ENCODE measurements at places on chromosomes 16 and 17. TPM values are rescaled to one million over a fixed set of nuclear protein-coding genes. Genes with fewer than 3 reads are reported as not detected.

Gene GNGT2
- 1.3 TPM for total RNA-seq

Gene TPSD1
- total RNA-seq, result not detected

- peak; percentile 33 for DNase-seq
- H3K27me3 ChIP-seq, result no peaks in the 10 kb centered on the region
- H3K4me1 ChIP-seq, result peaks cover 12% of the 10 kb centered on the region
- no peak overlapping the region for H3K27ac ChIP-seq
- no peak overlapping the region for H3K4me3 ChIP-seq
- no peaks in the 10 kb centered on the region for H3K36me3 ChIP-seq
These were observed 29.1 kb downstream of the AKAP1 start for GRCh38 chr17:57114085-57114673.

DNA sequence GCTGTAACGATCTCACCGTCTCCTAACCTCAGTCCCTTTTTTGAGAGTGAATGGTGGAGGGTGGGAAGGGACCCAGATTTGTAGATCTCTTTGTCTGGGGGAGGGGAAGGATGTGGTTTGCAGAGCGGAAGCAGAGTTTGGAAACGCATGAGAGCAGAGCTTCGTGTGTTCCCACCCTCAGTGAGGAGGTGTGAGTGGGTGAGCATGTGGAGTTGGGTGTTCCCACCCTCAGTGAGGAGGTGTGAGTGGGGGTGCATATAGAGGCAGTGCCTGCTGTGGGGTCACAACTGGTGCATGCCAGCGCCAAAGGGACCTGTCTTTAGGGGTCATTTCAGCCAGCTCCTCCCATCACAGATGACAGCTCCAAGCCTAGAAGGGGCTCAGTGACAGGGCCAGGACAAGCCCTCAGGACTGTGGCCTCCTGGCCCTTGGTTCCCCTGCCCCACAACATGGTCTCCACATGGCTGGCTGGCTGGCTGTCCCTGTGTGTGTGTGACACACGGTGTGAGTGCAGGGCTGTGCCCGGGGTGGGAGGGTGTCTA is 1.8 kb upstream of the CISD3 start:
- H3K4me3 ChIP-seq, result no peak overlapping the region
- no peak for DNase-seq
- peaks cover 5% of the 10 kb centered on the region for H3K4me1 ChIP-seq
- H3K36me3 ChIP-seq, result no peaks in the 10 kb centered on the region
- no peaks in the 10 kb centered on the region for H3K27me3 ChIP-seq
- H3K27ac ChIP-seq, result no peak overlapping the region

Gene C17orf67
- 4.2 TPM for total RNA-seq

- no peak overlapping the region for H3K27ac ChIP-seq
- no peaks in the 10 kb centered on the region for H3K36me3 ChIP-seq
- H3K4me3 ChIP-seq, result no peak overlapping the region
- H3K27me3 ChIP-seq, result no peaks in the 10 kb centered on the region
- no peak for DNase-seq
These were observed 478.5 kb upstream of the SALL1 start for GRCh38 chr16:51629576-51629975.

- no peaks in the 10 kb centered on the region for H3K4me1 ChIP-seq
- no peaks in the 10 kb centered on the region for H3K27me3 ChIP-seq
- no peaks in the 10 kb centered on the region for H3K36me3 ChIP-seq
- no peak for DNase-seq
These were observed 749.0 kb upstream of the SOX9 start for GRCh38 chr17:71371809-71372208.

DNA sequence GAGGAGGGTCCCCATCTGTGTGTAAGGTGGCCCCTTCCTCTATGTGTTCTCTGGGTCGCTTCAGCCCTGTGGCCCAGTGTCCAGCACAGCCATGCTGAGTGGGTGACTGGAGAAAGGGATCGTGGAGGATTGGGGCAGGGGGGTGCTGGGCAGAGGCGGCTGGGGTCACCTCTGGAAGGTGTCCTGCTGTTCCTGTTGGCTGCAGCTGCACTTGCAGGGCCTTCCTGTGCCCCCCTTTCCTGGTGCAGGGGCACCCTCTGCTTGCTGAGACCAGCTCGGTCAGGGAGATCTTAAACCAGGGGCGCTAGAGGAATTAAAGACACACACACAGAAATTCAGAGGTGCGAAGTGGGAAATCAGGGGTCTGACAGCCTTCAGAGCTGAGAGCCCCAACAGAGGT is 11.1 kb downstream of the IL32 start:
- no peak for DNase-seq
- no peaks in the 10 kb centered on the region for H3K36me3 ChIP-seq
- H3K4me1 ChIP-seq, result peaks cover 6% of the 10 kb centered on the region
- H3K4me3 ChIP-seq, result no peak overlapping the region

- H3K4me1 ChIP-seq, result peaks cover 6% of the 10 kb centered on the region
- H3K27ac ChIP-seq, result no peak overlapping the region
- no peaks in the 10 kb centered on the region for H3K36me3 ChIP-seq
- no peaks in the 10 kb centered on the region for H3K27me3 ChIP-seq
- no peak for DNase-seq
- no peak overlapping the region for H3K4me3 ChIP-seq
These were observed 20.7 kb downstream of the ACSF3 start for GRCh38 chr16:89114159-89114981.

- H3K4me3 ChIP-seq, result no peak overlapping the region
- peaks cover 2% of the 10 kb centered on the region for H3K4me1 ChIP-seq
- no peak overlapping the region for H3K27ac ChIP-seq
- no peaks in the 10 kb centered on the region for H3K36me3 ChIP-seq
- no peak for DNase-seq
These were observed 32.1 kb downstream of the CTCF start for GRCh38 chr16:67594256-67594915.

Gene NPIPA3
- 6.7 TPM for total RNA-seq

DNA sequence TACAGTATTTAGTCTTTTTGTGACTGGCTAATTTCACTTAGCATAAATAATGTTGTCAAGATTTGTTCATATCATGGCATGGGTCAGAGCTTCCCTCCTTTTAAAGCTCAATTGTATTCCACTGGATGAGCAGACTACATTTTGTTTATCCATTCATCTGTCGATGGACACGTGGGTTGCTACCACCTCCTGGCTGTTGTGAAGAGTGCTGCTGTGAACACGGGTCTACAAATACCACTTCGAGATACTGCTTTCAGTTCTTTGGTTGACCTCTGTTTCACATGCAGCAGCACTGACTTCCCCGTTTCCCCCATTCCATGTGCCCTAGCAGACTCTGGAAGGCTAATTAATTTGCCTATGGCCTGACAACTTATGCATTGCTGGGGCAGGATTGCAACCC is 285.4 kb downstream of the SHISA9 start:
- H3K27me3 ChIP-seq, result no peaks in the 10 kb centered on the region
- no peak overlapping the region for H3K4me3 ChIP-seq
- H3K36me3 ChIP-seq, result no peaks in the 10 kb centered on the region
- no peak for DNase-seq
- H3K4me1 ChIP-seq, result no peaks in the 10 kb centered on the region
- no peak overlapping the region for H3K27ac ChIP-seq

DNA sequence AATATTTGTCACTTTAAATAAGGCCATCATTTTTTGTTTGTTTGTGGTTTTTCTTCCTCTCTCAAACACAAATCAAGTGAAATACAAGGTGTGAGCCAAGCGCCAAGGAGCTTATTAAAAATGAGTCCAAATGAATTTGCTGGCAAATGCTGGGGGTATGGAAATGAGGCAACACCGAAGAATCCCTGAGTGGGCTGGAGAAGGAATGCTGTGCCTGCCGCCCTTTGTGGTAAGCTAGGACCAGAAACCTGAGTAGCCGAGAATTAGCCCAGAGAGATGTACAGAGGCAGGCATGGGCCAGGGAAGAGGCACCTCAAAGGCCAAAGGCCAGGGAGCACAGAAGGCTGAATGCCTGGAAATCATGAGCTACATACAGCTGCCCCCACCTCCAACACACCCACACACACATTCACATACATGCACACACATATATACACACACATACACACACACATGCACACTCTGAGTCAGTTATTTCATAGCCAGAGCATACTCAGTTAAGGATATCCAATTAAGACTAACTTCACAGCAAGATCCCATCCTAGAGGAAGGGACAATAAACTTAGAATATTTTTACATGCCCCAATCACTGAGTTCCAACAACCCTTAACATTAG is 266.1 kb upstream of the DYNLRB2 start:
- DNase-seq, result no peak
- H3K4me3 ChIP-seq, result no peak overlapping the region
- no peaks in the 10 kb centered on the region for H3K27me3 ChIP-seq
- no peaks in the 10 kb centered on the region for H3K4me1 ChIP-seq
- H3K36me3 ChIP-seq, result no peaks in the 10 kb centered on the region

Gene TBX2
- total RNA-seq, result 16.9 TPM

Gene FHOD1
- 17.2 TPM for total RNA-seq

DNA sequence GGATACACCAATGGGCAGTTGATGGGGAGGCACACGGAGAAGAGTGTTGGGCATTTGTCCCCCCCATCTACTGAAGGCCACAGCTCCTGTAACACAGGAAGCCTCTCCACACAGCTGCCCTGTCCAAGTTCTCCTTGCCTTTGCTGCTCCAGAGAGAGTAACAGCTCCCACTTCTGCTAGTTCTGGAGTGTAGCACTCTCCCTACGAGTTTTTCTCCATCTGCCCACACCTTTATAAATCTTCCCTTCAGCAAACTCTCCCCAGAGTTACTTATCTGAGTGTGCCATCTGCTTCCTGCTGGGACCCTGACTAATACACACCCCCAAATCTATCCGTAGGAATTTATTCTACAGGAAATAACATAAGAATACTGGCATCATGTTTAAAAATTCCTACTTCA is 42.6 kb upstream of the ERN1 start:
- no peaks in the 10 kb centered on the region for H3K27me3 ChIP-seq
- H3K36me3 ChIP-seq, result no peaks in the 10 kb centered on the region
- H3K4me1 ChIP-seq, result peaks cover 7% of the 10 kb centered on the region
- H3K4me3 ChIP-seq, result no peak overlapping the region
- H3K27ac ChIP-seq, result no peak overlapping the region
- DNase-seq, result no peak

DNA sequence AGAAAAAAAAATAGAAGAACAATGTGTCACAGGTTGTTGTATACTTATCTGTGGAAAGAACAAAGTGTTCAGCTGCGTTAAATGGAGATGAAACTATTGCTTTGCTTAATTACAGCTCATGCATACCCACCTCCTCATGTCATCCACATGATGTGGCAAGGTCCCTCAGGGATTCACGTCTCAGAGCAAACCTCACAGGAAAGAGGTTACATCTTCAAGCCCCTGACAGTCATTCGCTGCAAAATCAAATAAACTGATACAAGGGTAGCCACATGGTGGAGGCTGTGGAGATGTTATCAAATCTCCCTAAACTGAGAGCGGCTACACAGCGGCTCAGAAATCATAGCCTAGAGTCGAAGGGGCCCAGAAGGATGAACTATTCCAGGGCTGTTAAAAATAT is 21.1 kb downstream of the GINS3 start:
- H3K27ac ChIP-seq, result no peak overlapping the region
- DNase-seq, result no peak
- no peaks in the 10 kb centered on the region for H3K27me3 ChIP-seq

Gene NPB
- 1.4 TPM for total RNA-seq

DNA sequence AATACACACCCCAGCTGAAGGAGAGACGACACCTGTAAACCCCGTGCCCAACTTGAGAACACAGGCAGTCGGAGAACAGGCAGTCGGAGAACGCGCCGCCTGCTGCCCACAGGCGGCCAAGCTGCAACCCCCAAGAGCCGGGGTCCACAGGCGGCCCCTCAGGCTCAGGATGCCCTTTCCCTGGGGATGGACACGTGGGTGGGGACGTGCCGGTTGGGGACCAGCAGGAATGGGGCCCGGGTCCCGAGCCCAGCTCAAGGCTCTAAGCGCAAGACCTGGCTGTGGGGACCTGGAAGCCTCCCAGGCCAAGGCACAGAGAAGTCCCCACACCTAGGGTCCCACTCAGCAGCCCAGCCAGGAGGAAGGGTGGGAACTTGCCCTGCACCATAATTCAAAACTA is 79.5 kb upstream of the GNG13 start:
- H3K36me3 ChIP-seq, result no peaks in the 10 kb centered on the region
- no peaks in the 10 kb centered on the region for H3K4me1 ChIP-seq
- no peak for DNase-seq
- H3K4me3 ChIP-seq, result no peak overlapping the region

Gene CAPNS2
- total RNA-seq, result not detected

- H3K27me3 ChIP-seq, result no peaks in the 10 kb centered on the region
- DNase-seq, result no peak
- H3K4me1 ChIP-seq, result no peaks in the 10 kb centered on the region
- H3K36me3 ChIP-seq, result no peaks in the 10 kb centered on the region
- no peak overlapping the region for H3K27ac ChIP-seq
These were observed 82.2 kb downstream of the PLXDC1 start for GRCh38 chr17:39069114-39069756.

DNA sequence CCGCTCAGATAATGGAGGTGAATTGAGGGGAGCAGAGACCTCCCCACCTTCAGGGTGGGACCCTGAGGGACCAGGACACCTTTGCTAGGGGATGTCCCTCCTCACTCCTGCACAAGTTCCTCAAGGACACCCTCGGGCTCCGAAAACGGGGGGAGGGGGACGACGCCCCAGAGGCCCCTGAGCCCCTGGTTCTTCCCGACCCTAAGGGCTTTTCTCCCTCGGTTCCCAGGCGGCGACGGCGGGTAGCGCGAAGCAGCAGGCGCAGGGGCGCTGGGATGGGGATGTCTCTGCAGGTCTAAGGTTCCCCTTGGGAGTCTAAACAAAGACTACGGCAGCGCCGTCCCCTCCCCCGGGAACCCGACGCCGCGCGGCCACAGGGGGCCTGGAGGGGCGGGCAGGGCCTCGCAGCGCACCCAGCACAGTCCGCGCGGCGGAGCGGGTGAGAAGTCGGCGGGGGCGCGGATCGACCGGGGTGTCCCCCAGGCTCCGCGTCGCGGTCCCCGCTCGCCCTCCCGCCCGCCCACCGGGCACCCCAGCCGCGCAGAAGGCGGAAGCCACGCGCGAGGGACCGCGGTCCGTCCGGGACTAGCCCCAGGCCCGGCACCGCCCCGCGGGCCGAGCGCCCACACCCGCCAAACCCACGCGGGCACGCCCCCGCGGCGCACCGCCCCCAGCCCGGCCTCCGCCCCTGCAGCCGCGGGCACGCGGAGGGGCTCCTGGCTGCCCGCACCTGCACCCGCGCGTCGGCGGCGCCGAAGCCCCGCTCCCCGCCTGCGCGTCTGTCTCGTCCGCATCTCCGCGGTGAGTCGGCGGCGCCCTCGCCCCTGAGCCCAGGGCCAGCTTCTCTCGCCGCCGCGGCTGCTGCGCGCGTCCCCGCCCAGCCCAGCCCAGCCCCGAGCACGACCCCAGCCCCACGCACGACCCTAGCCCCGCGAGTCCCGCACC is 36.7 kb upstream of the NDRG4 start:
- DNase-seq, result no peak
- H3K27ac ChIP-seq, result no peak overlapping the region
- no peaks in the 10 kb centered on the region for H3K27me3 ChIP-seq
- H3K36me3 ChIP-seq, result no peaks in the 10 kb centered on the region
- peak overlapping the region; percentile 54 for H3K4me3 ChIP-seq
